D341Med (cell line): ENCODE measurements at places on chromosomes 3 and 15.

DNA sequence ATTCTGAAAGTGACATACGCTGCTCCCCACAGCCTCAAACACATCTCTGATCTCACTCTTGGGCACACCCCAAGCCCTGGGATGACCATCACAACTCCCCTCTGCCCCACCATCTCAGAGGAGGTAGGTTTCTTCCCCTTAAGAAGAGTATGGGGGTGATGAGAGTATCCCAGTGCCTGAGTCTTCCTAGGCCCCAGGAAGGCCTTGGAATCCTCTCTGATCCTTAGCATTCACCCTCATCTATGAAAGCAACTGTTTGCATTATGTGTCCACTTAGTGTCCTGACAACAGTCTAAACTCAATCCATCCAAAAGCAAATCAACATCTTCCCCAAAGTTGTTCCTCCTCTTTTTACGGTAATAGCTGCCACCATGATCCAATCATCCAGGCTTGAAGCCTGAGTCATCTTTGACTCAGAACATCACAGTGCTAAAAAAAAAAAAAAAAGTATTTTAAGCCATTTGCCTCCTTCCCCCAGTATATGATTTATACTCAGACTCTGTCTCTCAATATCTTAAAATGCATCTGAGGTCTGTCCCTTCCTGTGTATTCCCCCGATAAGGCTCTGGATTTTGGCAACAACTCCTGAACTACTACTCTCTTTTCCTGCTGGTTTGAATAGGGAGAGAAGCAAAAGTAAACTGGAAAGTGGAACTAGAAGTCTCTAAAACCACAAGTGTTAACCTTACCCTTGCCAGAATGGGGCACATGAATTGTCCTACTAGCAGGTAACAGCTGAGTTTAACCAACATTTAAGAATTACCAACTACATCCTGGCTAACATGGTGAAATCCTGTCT lies 22.5 kb downstream of the POPDC2 start:
- no peak for DNase-seq

- no peak for DNase-seq
Measured at GRCh38 chr3:108182339-108182738, 39.9 kb downstream of the IFT57 start.

- DNase-seq, result no peak
Measured at GRCh38 chr15:60842694-60843093, 363.8 kb upstream of the ICE2 start.

DNA sequence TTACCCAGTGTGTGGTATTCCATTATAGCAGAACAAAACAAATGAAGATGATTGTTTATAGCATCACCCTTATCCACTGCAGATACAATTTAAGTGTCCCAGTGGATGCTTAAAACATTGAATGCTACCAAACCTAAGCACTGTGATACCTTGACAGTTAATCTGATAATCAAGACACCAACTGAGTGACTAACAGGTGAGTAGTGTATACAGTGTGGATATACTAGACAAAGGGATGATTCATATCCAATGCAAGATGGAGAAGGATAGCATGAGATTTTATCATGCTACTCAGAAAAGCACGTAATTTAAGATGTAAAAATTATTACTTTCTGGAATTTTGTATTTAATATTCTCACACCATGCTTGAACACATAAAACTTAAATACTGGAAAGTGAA lies 1449.0 kb downstream of the OTOL1 start:
- no peak for DNase-seq

DNA sequence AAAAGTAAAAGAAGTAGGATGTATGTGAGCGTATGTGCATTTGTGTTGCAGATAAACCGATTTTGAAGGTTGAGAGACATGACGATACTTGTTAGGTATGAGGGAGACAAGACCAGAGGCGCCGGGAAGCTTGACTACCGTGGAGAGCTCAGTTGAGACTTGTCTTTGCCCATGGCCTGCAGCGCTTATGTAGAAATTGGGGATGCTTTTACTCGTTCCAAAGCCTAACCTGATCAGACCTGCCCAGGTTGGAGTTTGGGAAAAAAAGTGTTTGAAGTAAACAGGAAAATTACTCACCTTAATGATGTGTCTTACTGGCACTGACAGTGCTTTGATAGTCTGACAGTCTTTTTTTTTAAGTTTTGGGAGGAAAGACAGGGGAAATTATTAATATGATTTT lies 202.8 kb downstream of the TP63 start:
- DNase-seq, result no peak

DNA sequence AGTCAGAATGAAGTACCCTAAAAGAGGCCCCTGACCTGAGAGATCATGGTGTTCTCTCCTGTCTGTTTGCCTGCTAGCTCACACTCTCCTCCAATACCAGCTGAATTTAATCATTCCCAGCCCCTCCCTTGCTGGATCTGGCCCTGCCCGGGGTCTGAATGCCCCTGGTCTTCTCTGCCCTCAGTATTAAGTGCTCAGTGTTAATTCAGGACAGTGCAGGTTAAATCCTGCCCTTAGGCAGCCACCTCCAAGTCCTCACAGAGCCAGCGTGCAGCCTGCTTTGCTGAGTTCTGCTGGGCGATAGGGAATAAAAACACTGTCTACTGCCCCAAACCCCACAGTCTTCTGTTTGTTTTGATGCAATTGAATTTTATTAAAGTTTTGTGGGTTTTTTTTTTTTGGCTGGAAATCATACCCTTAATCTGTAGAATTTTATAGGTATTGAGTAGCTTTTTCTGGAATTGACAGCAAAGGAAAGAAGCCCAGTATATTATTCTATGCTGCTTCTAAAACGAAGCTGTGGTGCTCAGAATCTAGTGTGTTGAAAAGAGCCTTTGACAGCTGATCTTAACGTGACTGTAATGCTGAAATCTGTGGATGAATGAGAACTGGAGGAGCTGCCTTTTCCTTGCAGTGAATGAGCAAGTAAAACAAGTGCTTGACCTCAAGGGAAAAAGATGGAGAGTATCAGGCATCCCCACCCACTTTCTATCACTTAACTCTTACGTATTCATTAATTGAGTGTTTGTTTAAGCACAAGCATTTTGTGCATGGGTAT lies 12.3 kb upstream of the BDH1 start:
- DNase-seq, result no peak

DNA sequence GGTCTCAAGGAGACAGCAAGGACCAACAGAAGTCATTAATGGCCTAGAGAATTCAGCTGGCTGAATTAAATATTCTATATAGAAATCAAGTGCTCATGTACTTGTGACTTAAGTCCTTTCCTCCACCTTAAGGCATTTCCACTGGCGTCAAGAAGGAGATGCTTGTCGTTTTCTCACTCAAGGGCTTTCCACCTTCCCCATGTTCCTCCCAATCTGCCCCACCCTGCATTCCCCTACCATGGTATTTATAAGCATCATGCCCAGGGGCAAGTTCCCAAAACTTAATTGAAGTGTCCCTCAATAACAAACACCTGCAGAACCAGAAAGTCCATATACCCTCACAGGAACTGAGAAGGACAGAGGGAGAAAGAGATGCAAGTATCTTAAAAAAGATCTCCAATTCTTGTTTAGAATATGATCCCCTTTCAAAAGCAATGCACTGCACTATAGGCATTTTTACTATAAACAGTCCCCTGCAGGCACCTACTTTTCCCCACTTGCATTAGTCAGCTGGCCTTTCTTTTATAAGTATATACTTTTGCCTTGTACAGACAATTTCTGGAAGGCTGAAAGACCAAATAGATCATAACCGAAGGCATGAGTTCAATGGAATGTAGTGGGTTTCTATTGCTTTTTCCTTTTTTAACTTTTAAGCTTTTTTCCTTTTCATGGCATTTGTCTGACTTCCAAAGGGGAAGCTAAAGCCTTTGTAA lies 29.6 kb downstream of the TMEM39A start:
- DNase-seq, result no peak

DNA sequence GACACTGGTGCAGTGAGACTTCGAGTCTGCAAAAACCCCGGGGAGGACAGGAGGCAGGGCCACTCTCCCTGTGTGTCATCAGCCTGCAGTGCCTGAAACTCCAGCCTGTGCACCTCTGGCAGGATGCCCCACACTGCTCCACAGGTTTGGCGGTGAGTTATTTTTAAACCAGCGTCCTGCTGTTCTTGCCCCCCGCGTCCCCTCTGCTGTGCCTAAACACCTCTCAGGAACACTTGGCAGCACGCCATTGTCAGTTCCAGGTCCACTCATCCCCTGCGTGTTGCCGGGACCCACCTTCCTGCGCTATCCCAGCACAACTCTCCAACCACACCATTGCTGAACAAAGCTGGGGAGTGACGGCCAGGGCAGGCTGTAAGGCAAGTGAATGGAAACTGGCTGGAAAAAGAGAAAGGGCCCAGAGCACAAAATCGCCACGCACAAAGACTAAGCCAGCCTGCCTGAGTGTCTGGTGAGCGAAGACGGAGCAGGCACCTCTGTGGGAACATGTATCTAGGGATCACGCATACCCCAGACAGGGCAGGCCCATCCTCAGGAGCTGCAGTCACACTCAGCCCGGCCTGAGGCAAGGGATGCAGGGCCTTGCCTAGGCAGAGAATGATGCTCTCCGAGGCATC lies 3.1 kb upstream of the PLA2G4F start:
- DNase-seq, result peak; percentile 19

GRCh38 chr3:56754741-56755417 lies 46.9 kb downstream of the ARHGEF3 start:
- no peak for DNase-seq

GRCh38 chr3:154786724-154787123 lies 293.4 kb upstream of the MME start:
- no peak for DNase-seq

- DNase-seq, result no peak
Measured at GRCh38 chr15:97087006-97087741, 756.7 kb downstream of the NR2F2 start.

GRCh38 chr15:92421976-92422375 lies 28.3 kb downstream of the ST8SIA2 start:
- DNase-seq, result no peak

- no peak for DNase-seq
Measured at GRCh38 chr3:143261848-143262247, 142.3 kb downstream of the CHST2 start.

DNA sequence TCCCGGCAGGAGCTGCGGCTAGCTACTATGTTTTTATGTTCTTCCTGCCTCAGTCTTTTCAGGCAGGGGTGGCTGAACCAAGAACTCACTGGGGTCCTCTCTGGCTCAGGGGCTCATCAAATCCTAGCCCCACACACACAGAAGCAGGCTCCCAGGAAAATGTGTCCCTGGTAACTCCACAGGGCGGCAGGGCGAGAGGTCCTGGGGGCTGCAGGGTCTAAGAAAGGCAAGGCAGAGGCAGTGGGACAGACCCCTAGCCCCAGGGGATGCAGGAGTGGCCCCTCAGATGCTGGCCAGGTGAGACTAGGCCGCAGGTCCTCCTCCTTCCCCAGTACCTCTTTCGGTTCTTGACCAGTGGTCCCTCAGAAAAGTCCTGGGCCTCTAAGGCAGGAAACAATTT lies 48.9 kb downstream of the PTH1R start:
- DNase-seq, result no peak

GRCh38 chr3:170558427-170558826 lies 27.4 kb downstream of the SLC7A14 start:
- no peak for DNase-seq

DNA sequence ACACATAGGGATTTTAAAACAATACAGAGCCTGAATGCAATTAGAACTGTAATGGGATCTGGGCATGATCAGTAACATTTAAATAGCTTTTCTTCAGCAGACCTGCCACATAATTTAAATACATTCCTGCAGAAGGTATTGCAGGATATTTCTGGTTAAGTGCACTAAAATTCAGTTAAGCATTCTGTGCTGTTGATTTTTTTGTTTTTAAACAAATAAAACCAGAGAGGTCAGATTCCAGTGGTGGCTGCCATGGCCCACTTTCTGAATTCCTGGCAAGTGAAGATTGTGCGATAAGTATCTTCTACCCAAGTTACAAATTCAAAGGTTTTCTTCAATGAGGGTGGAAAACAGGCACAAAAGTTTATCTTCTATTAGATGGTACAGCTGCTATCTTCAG lies 98.7 kb downstream of the RAP2B start:
- no peak for DNase-seq

DNA sequence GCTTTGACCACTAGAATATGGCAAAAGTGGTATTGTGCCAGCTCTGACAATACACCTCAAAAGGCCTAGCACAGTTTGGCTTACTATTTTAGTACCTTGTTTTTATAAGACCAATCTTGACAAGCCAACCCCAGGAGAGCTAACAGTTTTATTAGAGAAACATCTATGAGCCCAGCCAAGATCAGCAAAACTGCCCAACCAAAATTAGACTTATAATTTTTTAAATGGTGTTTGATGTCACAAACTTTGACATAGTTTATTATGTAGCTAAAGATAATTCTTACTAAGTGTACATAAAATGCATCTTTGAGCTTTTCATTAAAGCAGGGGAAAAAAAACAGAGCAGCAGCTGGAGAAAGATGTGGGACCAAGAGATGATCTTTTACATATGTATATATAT lies 537.5 kb downstream of the ZPLD1 start:
- no peak for DNase-seq

DNA sequence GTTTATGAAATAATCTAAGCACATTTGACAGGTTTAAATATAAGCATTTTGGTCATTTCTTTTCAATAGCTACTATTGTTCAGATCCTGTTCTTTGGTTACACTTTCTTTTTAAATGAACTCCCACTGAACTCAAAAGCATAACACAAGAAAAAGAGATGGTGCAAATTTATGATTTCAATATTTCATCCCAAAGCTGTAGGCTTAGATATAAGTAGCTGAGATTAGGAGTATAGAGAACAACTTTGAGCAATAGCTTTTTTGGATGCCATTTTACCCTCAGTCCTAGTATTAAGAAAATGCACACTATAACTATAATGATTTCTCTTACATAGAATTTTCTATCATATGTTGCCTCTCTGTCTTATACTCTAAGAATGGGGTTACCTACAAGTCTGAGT lies 213.8 kb downstream of the ATP8B4 start:
- DNase-seq, result no peak

DNA sequence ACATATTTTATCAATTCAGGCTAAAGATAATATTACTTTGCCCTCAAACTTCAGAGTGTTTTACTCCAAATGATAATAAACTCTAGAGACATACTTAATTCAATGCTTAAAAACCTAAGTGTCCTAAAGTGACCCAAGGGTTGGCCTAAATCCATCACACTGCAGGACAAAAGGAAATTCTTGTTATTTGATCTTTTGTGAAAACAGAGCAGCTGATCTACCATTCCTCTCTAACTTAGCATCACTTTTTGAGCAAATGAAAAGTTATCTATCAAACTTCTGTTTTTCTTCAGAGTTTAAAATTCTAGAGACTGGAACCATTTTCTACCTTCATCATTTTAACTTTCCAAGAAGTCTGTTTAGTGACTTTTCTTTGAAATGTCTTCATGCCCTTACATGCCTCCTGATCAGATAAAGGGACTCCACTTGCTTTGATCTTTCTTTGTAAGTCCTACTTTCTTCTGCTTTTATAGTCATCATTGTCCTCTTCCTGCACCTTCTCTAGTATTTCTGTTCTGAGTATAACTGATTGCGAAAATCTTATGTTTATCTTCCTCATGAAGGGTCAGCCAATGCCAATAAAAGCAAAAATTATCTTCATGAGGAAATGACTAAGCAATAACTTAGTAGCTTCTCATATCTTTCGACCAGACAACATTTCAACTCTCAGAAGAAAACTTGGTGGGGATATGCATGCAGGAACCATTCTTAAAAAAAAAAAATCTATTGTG lies 378.7 kb upstream of the TGFBR2 start:
- DNase-seq, result no peak

- no peak for DNase-seq
Measured at GRCh38 chr3:56926243-56926946, 124.6 kb upstream of the ARHGEF3 start.
